ENCODE measurements at places on chromosomes 6 and 20.

DNA sequence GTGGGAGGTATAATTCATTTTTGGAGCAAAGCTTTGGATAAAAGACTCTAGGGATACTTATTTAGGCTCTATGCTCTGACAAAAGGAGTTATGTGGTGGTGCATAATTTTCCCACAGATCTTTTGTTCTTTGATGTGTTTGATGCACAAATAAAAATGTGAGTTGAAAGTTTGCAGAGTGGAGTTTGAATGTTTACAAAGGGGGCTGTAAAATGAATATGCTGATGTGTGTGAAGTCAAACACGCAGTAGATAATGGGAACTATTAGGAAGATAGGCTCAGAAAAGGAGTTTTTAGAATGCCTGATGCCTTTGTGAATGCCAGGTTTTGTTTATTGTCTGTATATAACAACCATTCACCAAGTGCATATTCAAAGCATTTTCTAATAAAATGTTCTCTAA, 545.0 kb upstream of the EPHA7 start:
- no peak for DNase-seq

- DNase-seq: no peak
Observed at GRCh38 chr6:43733471-43734293, 36.3 kb upstream of the VEGFA start.

- DNase-seq: no peak
Observed at GRCh38 chr6:164099269-164099865, 684.8 kb downstream of the QKI start.

GRCh38 chr6:170003027-170003426, 251.6 kb downstream of the ERMARD start:
- DNase-seq: no peak
